NT2/D1 (cell line): ENCODE measurements at places on chromosomes 16 and 17.

GRCh38 chr17:49822829-49823228 is 25.0 kb downstream of the TAC4 start:
- no peak for DNase-seq

- no peak for DNase-seq
These were observed 30.3 kb upstream of the CDH15 start for GRCh38 chr16:89140981-89141883.

DNA sequence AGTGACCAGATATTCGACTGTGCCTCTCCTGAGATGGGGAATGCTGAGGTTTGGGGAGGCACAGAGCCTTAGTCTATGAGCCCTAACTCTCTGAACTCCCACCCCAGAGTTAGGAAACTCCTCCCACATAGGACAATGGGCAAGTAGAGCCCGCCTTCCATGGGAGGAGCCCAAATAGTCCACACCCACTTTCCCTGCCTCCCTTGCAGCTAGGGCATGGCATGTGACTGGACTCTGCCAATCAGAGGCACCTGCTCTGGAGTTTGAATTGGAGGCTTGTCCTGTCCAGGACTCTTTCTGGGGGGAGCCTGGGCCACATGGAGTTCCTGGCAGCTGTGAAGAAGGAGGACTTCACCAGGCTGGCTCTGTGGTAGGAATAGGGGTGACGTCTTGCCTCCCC is 48.4 kb downstream of the SOCS1 start:
- DNase-seq = no peak

- DNase-seq = no peak
These were observed 146.3 kb downstream of the SLC39A11 start for GRCh38 chr17:72946156-72946555.

GRCh38 chr16:71917900-71918299 is 22.6 kb downstream of the IST1 start:
- DNase-seq = no peak

DNA sequence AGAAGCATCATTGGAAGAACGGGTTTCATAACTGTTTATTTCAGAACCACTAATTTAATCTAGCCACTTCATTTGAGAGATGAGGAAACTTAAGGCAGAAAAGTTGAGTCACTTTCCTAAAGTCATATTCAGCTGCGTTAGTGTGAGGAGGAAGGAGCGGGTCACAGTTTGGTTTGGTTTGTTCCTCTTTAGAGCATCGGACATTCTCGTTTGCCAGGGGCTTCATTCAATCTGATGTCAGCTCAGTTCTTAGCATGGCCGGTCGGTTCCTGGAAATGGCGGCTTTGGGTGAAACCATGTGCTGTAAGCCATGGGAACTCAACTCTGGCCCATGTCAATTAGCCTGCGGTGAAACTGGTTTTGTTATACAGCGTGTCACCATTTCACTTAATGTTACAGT is 186.5 kb downstream of the LGALS9B start:
- DNase-seq = no peak

GRCh38 chr17:32746698-32747097 is 130.2 kb downstream of the MYO1D start:
- no peak for DNase-seq

DNA sequence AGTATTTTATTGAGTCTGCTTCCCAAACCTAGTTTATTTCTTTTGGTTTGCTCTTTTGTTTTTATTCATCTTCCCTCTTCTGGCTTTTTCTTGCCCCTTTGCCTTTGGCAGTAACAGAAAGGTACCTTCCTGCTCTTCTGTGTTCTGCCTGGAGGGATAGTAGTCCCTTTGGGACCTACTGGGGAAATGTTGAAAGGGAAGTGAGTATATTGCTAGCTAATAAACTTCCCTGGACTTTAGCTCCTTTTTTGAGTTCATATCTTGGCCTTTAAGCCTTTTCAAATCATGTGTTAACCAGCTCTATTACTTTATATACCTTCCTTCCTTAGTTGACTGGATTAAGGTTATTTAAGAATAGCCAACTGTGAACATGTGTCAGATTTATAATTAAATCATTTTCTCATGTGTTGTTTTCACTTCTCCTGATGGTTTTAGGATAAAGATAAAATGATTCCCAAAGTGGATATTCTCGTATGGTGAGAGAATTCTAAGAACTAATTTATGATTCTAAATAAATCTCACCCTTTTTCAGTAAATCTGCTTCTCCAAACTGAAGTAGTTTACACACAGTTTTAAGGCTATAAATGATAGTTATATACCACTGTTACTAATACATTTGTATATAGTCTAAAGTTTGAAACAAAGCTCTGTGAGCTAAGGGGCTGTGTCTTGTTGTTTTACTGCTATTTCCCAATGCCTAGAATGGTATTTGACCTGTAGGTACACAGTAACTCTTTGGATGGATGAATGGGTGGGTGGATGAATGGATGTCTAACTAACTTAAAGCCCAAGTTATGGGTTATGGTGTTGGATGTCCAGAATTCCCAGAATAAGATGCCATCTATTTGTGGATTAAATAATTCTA is 45.7 kb downstream of the OMG start:
- no peak for DNase-seq

DNA sequence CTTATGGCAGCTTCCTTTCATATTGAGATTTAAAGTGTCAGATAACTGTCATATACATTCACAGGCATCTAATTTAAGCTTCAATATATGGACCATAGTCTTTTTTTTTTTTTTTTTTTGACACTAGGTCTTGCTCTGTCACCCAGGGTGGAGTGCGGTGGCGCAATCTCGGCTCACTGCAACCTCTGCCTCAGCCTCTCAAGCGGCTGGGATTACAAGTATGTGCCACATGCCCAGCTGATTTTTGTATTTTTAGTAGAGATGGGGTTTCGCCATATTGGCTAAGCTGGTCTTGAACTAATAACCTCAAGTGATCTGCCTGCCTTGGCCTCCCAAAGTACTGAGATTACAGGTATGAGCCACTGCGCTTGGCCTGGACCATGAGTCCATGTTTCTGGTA is 13.6 kb downstream of the CEP95 start:
- no peak for DNase-seq
